ENCODE measurements at places on chromosomes 7 and 10.

GRCh38 chr10:93410697-93411348, 71.3 kb downstream of the MYOF start:
- DNase-seq: no peak

- no peak for DNase-seq
Observed at GRCh38 chr10:72012796-72013195, 48.6 kb downstream of the CHST3 start.

GRCh38 chr7:70017357-70017756, 419.1 kb downstream of the AUTS2 start:
- no peak for DNase-seq

DNA sequence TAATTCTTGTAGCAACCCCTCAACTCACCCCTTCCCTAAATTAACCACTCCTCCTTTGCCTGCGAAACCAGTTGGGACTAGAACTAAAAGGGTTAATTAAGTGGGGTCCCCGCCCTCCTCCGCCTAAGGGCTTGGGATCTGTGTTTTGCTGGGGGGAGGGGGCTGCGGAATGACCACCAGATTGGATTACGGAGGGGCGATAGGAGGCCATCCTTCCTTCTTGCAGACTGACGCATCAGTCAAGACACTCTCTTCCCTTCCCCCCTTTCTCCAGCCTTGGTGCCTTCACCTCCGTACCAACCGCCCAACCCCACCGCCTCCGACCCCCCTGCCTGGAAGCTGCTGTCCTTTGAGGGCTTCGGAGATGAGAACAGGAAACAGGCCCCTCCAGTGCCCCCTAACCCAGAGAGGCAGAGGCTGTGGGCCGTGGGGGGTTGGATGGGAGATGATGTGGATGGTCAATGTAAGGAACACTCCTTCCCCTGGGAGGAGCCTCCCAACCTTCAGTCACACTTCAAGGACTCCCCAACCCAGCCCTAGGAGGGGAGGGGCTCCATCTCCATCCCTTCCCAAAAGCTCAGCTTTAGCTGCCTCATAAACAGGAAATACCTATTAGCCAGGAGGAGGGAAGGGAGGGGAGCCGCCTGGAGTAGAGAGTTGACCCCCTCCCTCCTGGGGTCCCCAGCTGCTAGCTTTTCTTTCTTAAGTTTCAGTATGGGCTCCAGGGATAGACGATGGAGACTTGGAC, 997 bp upstream of the LDB1 start:
- DNase-seq: no peak

- DNase-seq: no peak
Observed at GRCh38 chr7:18126281-18126680, 98.6 kb upstream of the PRPS1L1 start.

GRCh38 chr10:43944381-43945093, 295.9 kb upstream of the ZNF32 start:
- no peak for DNase-seq

DNA sequence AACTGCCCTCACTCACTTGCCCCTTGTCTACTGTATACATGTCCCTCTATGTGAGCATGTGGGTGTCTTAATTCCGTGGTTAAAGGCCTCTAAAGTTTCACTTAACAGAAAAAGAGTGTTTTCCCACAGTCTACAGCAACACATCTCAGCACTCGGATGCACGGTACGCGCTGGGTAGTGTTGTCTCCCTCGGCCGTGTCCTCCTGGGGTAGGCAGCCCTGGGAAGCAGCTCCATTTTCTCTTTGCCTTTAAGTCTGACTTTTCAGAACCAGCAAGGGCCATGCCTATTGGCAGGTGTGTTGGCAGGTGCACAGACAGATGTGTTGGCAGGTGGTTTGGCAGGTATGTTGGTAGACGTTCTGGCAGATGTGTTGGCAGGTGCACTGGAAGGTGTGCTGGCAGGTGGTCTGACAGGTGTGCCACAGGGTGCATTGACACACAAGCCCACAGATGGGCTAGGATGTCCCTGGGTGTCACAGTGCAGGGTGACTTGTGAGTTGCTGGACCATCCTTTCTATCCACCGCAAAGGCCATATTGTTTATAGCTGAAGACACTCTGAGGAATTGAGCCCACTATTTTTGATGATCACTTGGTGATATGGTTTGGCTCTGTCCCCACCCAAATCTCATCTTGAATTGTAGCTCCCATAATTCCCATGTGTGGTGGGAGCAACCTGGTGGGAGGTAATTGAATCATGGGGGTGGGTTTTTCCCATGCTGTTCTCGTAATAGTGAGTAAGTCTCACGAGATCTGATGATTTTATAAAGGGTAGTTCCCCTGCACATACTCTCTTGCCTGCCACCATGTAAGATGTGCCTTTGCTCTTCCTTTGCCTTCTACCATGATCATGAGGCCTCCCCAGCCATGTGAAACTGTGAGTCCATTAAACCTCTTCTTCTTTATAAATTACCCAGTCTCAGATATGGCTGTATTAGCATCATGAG, 296.9 kb downstream of the TNS3 start:
- no peak for DNase-seq

GRCh38 chr7:73489976-73490375, 32.1 kb downstream of the BAZ1B start:
- DNase-seq: no peak

GRCh38 chr10:48806342-48806741, 121.7 kb downstream of the WDFY4 start:
- no peak for DNase-seq

DNA sequence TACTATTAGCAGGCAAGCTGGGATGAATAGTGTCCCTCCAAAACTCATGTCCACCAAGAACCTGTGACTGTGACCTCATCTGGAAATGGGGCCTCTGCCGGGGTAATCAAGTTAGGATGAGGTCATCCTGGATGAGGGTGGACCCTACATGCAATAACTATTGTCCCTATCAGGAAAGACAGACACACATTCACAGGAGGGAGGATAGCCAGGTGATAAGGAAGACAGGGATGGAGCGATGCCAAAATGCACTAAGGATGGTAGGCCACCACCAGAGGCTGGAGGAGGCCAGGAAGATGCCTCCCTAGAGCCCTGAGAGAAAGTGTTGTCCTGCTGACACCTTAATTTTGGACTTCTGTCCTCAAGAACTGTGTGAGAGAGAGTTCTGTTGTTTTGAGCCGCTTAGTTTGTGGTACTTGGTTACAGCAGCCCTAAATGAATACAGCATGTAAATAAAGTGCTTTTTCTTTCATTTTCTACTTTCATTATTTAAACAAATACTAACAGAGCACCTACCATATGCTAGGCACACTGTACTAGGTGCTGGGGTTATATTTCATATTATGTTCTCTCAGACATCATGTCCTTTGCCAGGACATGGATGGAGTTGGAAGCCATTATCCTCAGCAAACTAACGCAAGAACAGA, 111.9 kb downstream of the USP6NL start:
- no peak for DNase-seq

- no peak for DNase-seq
Observed at GRCh38 chr10:29140151-29140550, 148.7 kb upstream of the LYZL1 start.

DNA sequence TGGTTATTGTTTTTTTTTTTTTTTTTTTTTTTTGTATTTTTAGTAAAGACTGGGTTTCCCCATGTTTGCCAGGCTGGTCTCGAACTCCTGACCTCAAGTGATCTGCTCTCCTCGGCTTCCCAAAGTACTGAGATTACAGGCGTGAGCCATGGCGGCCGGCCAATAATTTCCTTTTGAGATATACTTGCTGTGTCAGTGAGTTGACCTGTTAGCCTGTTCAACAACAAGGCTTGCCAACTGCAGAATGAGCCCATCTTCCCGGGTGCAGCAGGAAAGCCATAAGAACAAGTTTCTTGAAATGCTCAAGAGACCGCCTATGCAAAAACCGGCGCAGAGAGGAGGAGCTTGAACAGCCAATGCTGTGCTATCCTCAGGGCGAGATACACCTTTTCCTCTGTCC, 112.5 kb downstream of the PRPF18 start:
- no peak for DNase-seq

GRCh38 chr7:90613088-90613498, 17.0 kb downstream of the CDK14 start:
- DNase-seq: no peak

DNA sequence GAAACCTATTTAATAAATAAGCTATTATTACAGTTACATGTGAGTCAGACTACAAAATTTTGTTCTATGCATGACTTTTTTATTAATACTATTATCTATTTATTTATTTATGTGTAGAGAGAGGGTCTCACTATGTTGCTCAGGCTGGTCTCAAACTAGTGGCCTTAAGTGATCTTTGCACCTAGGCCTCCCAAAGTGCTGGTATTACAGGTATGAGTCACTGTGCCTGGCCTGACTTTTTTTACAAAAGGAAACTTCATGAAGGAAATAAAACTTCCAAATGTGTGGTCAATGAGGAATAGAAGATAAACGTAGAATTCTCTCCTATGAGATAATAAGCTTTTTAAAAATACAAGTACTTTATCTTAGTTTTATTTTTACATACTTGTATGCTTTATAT, 19.0 kb downstream of the COL28A1 start:
- no peak for DNase-seq

DNA sequence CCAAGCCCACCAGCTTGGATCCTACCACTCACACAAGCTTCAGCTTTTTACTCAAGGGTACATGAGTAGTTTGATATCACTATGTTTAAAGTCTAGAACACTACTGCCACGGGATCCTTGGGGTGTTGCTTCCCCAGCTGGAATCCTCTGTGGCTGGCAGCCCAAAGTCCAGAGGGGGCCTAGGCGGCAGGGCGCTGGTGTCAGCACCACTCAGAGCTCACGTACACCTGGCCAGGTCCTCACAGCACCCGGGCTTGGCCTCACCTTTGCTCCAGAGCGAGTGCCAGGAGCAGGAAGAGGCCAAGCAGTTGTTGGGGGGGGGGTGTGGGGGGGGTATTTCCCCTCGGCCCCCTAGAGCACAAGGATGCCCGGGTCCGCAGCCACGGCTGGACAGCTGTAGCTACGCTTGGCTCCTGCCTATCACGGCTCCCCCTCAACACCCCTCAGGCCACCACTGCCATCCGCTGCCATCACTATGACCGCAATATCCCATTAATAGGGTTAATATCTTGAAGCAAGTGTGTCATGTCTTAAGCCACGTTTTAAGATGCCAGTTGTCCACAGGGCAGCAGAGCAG, 17.0 kb downstream of the ZDHHC6 start:
- no peak for DNase-seq

- DNase-seq: no peak
Observed at GRCh38 chr10:49094646-49095045, 20.7 kb downstream of the VSTM4 start.

DNA sequence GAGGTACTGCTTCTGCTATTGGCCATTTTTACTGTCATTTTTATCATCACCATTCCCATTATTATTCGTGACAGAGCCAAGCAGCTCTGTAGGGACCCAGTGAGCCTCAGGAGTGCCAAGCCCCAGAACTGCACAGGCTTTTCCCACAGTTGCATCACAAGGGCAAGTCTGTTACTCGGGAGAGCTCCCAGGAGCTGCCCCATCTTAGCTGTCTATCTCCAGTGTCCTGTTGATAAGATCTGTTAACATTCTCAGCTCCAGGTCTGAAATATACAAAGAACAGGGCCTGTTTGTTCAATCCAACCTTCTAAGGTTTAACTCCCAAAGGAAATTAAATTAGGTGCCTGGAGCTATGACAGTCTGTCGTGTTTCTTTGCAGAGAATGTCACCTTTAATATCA, 20.2 kb upstream of the TRIM8 start:
- DNase-seq: no peak

GRCh38 chr7:44185729-44186128, 3.5 kb downstream of the GCK start:
- no peak for DNase-seq

- DNase-seq: no peak
Observed at GRCh38 chr10:61901829-61902444, 438 bp downstream of the ARID5B start.

DNA sequence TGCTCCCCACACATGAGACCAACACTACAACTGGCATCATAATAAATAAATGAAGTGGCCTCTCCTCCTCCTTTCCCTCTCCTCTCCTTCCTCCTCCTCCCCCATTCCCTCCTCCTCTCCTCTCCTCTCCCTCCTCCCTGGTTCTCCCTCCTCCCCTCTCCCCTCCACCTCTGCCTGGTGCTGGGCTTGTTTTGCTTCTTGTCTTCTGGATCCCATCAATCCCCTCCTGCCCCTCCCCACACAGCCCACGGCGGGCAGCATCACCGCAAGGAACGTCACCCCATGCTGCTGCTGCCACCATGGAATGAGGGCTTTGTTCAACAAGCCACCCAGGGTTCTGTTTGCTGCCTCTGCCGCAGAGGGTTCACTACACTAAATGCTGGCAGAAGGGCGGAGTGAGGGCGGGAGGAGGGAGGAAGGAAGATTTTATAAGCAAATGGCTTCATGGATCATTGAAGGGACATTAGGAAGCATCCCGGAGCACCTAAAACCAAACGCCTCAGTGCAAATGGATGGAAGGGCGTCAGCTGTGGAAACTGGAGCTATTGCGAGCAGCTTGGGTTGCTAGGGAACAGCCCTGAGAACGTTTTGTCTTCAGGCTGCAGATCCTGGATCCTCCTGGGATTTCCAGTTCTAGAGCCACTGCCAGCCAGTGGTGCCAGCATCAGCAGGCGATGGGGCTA, 379.7 kb upstream of the ZMIZ1 start:
- DNase-seq: no peak

GRCh38 chr7:15515252-15515651, 46.6 kb downstream of the AGMO start:
- no peak for DNase-seq

DNA sequence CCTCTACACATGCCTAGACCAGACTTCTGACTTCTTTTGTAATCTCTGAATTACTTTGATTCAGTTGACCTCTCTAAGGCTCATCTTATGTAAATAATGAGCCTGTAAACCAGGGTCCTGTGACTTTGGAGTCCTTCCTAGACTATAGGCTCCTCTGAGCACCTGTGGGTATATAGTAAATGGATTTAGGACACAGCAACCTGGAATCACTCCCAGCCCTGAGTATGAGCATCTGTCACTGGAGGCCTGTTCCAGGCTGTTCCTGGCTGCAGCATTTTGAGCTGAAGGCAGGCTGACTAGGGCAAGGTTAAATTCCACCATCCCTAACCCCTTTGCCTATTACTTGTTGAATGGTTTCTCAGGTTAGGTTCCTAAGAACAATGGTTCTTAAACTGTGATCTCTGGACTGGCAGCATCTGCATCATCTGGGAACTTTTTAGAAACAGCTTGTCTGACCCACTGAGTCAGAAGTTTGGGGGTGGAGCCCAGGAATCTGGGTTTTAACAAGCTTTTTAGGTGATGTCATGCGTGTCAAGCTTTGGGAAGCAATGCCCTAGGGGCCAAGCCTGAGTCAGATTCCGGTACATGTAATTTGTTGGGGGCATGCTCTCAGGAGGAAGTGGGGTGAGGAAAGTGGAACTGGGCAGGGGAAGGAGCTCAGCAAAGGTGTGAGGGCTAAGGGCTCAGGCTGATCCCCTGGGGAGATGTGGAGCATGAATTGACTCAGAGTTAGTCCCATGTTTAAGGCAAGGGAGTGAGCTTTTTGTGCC, 28.2 kb downstream of the MINDY4 start:
- DNase-seq: peak; percentile 80

- no peak for DNase-seq
Observed at GRCh38 chr7:317643-318405, 27.9 kb downstream of the FOXL3 start.

- DNase-seq: no peak
Observed at GRCh38 chr7:99762680-99763327, 21.2 kb downstream of the CYP3A4 start.

- DNase-seq: no peak
Observed at GRCh38 chr7:127844707-127845331, 186.4 kb downstream of the LRRC4 start.

GRCh38 chr10:130041451-130042371, 68.9 kb downstream of the C10orf143 start:
- DNase-seq: no peak

- no peak for DNase-seq
Observed at GRCh38 chr10:470339-471003, 219.0 kb downstream of the DIP2C start.
